ENCODE measurements at places on chromosomes 12 and 14.
A peak's percentile ranks its signal among the peaks of the same experiment; 100 is the strongest.

GRCh38 chr14:62665286-62665685 is 380.0 kb downstream of the KCNH5 start:
- no peak for DNase-seq

DNA sequence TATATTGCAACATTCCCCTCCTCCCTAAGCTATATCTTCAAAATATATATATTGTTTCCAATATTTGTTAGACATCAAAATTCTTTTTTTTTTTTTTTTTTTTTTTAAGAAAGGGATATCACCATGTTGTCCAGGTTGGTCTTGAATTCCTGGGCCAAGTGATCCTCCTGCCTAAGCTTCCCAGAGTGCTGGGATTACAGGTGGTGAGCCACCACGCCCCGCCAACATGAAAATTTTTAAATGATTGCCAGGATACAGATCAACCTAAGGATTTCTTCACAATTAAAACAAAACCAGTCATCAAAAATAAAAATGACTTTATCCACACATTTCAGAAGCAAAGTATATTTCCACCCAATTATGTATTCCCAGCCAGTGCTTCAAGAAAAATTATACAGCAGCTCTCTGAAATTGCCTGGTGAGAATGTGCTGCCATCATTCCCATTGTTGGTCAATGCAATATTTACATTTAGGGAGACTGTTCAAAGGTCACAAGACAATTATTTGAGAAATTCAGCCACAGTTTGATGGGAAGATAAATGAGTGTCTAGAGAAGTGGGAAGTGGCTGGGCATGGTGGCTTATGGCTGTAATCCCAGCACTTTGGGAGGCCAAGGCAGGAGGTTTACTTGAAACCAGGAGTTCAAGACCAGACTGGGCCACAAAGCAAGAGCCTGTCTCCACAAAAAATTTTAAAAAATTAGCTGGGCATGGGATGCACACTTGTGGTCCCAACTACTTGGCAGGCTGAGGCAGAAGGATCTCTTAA is 141.7 kb upstream of the AMIGO2 start:
- no peak for DNase-seq

DNA sequence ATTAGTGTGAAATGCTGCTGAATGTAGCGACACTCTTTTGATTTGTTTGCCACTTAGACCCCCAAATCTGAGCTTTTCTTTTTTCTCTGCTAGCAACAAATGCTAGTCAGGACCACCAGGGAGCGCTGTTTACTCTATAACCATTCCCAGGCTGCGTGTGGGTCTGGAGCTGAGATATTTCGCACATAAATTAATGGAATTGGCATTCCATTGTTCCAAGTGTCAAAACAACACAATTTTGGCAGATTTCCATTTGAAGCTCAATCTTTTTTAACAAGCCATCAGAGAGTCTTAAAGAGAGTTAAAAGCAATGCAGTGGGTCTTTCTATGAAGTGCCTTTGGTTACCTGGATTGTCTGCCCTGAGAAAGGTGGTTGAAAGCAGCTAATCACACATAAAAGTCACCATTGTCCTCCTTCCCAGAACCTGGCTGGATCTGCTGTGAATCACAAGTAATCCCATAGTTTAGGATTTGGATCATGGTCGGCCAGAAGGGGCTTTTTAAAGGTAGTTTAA is 7.4 kb upstream of the TMEM132C start:
- peak; percentile 42 for DNase-seq

DNA sequence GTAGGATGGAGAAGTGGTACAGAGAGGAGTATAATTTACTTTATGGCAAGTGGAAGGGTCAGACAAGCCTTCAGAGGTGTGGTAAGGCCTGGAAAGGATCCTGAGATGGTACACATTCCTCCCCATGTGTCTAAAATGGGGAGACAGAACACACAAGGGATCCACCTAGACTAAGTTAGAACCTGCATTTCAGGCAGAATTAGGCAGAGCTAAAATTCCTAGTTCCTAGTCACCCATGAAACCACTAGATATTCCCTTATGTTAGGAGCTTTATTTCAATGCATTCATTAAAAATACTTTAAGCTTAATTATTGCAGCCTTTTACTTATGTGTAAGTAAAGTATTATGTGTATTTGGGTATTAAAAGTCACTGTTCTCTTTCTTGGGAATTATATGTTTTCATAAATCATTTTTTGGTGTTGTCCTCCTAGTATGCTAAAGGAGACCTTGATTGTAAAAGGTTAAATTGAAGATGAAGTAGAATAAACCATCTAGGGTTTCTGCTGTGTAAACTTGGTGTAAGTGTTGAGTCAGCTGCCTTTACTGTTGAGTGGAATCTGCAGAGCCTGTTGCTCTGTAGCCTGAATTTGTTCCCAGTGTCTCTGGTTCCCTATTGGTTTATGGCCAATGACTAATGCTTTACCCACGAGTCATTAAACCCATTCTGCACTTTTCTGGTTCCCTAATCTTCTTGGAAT is 423.2 kb downstream of the ATP23 start:
- no peak for DNase-seq

- no peak for DNase-seq
These were observed 43.0 kb downstream of the AREL1 start for GRCh38 chr14:74669846-74670245.

GRCh38 chr12:1639538-1639937 is 10.5 kb downstream of the WNT5B start:
- DNase-seq, result no peak

- no peak for DNase-seq
These were observed 584.5 kb downstream of the TMTC2 start for GRCh38 chr12:83271201-83271600.

GRCh38 chr12:80857311-80857710 is 80.4 kb downstream of the LIN7A start:
- DNase-seq, result no peak

DNA sequence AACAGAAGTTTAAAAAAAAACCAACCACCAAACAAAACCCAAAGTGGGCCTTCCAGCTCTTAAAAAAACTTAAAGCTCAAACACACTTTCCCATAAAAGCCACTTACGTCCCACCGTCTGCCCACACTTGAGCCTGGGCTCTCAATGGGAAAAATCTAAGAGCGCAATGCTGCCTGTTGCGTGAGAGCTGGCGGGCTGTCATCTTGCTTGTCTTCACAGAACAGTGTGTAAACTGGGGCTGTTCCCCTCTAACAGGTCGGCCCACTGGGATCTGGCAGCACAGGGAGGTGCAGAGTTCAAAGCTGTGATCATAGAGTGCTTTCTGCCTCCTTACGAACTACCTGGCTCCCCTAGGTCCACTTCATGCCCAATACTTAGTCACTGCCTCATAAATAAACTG is 80.0 kb downstream of the DICER1 start:
- DNase-seq, result no peak

DNA sequence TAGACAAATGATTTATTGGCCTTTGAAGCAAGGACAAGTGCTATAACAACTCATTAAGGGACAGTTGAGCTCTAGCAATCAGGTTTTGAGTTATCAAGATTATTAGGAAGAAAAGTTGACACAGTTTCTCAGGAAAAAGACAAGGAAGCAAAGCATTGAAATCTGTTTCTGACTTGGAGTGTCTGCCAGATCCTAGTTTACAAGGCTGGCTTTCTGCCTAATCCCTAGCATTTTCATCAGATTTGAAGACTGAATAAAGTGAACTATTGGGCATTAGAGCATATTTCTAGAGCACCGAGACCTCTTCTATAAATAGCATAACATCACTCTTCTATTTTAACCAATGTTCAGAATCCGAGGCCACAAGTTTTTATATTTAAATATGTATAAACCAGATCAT is 7.0 kb downstream of the SYT1 start:
- DNase-seq, result no peak

GRCh38 chr14:44804391-44804790 is 157.4 kb downstream of the KLHL28 start:
- DNase-seq, result no peak

DNA sequence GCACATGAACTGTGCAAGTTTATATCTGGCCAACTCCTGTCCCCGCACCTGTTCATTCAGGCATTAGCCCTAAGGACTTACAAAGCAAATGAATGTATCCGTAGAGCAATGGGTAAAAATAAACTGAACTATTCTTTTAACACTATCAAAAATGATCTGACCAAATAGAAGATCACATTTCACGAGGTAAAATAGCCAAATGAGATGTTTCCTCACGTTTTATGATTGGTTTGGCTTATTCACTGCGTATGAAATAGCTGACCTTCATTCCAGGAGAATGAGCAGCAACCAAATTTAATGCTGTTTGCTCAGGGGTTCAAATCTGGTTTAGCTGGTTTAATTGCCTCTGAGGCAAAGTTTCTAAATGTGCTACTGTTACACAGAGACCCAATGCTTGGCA is 216.0 kb upstream of the EEA1 start:
- DNase-seq, result no peak

DNA sequence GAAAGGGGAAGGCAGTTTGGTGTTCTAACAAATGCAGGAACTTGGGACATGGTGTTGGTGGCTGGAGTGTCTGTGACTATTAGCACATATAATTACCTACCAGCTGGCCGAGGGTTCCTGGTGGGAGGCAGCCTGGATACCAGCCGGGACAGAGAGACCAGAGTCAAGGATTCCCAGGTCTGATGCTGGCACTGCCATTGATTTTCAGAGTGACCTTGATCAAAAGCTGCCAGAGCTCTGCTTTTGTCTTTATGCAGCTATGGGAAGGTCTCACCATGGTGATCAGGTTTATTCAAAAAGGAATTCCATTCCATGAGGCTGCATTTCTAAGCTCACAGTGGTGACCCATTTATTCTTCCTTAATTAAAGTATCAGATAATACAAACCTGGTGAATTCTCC is 101.0 kb upstream of the PWP1 start:
- no peak for DNase-seq

- no peak for DNase-seq
These were observed 71.1 kb downstream of the C2CD5 start for GRCh38 chr12:22473212-22473611.

- peak; percentile 38 for DNase-seq
These were observed 358.6 kb downstream of the DUSP6 start for GRCh38 chr12:88993651-88994050.

DNA sequence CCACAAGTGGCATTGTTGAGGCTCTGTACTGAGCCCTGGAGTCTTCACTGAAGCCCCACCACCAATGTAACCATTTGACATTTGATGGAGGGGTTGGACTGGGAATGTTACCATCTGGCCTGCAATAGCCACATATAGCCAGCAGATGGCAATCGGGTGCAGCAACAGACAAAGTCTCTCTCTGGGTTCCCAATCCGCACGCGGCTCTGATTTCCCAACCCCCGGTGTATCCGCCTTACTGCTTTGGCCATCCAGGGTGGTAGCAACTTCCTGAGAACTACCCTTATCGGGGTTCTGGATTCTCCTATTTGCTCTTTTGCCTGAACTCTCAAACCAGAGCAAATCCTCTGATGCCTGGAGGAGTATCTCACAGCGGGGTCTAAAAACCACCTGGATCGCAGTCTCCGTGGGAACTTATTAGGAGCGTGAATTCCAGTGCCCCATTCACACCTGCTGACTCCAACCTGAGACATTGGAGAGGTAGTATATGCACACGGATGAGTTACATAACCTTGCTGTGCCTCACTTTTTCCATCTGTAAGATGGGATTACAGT is 14.2 kb downstream of the VRTN start:
- peak; percentile 64 for DNase-seq

- peak; percentile 85 for DNase-seq
These were observed 682 bp upstream of the TRIP11 start for GRCh38 chr14:92040431-92041051.

DNA sequence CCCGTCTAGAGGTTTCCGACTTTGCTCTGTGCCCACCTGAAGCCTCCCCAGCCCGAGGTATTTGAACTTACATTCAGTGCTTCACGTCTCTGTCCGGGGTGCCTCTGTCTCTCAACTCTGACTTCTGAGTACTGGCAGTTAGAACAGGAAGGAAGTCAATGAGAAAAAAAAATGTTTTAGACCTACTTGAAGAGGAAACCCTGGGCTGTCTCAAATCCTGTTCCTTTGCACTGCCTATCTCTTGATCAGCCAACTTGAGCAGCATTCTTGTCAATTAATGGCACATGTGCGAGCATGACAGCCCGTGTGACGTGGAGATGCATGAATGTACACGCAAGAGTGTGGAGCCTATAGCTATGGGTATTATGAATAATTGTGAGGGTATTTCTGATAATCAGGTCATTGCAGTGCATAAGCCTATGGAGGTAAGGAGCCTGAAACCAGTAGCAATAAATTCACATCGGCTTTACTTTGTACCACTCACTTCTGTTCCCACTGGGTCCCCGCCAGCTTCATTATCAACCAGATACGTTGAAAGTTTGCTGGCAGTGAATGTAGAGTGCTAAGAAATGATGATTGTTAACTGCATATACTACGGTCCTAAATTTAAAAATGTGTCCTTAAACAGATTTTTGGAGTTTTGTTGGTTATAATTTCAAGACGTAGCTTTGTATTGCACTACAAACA is at the start of gene ARHGDIB:
ARHGDIB (minus strand) TSS at position 136 of the 687 bp plus-strand sequence. CDS start 10,889 bp downstream, outside the sequence.
- peak; percentile 95 for DNase-seq

GRCh38 chr14:67837011-67837624 is 17.5 kb downstream of the RAD51B start:
- peak; percentile 77 for DNase-seq

GRCh38 chr14:78951602-78952001 is 781.4 kb downstream of the NRXN3 start:
- DNase-seq, result no peak

- DNase-seq, result no peak
These were observed 5.7 kb upstream of the CTDSP2 start for GRCh38 chr12:57852200-57852599.

DNA sequence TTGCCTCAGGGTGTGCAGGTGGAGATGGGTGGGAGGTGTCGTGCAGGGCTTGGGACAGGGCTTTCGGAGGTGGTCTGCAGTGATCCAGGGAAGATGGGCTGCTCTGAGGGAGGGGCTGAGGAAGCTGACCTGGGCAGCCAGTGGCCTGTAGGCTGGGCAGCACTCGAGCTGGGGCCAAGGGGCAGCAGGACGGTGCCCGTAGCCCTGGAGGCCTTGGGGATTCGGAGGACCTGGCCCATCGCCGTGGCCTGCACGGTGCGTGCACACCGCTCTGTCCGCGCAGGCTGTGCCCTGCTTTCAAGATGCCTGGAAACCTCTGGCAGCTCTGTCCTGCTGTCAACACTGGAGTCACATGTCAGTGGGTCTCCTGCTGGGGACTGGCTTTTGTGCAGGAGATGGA is 9.1 kb downstream of the PACS2 start:
- DNase-seq, result no peak

- no peak for DNase-seq
These were observed 607.6 kb upstream of the FLRT2 start for GRCh38 chr14:84922370-84922769.

GRCh38 chr14:25350802-25351201 is 300.9 kb upstream of the STXBP6 start:
- no peak for DNase-seq

DNA sequence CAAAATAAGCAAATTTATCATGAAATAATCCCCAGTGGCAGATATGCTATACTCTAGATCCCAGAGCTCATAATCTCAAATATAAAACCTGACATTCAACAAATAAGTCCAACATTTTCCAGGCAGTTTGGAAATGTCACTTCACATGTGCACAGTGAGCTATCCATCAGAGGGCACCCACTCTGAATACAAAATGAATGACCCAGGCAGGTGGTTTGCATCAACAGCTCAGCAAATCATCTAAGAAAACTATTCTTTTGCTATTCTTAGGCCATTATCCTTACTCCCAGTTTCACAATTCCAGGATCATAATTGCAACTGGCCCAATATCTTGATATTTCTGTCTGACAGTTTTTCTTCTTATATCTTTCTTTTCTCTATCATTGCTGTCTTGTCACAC is 38.5 kb downstream of the TRIM9 start:
- no peak for DNase-seq
